Kidney glomerular epithelial cell (primary cell): ENCODE measurements at places on chromosomes 1 and 21.
A peak's percentile ranks its signal among the peaks of the same experiment; 100 is the strongest.

DNA sequence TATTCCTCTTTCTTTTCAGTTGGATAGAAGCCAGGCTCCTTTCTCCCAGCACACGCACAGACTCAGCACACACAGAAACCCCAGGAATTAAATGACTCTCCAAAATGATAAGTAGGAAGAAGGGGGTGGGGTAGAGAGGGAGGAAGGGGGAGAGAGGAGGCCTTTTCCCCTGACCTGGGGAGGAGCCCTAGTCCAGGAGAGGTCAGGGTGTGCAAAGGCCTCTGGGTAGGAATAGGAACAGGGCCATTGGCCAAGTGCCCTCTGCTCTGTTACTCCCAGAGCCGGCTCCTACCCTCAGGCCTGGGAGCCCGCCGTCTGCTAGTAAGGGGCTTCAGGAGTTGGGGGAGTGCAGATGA is 35.6 kb upstream of the PUM1 start:
- DNase-seq: peak; percentile 11

DNA sequence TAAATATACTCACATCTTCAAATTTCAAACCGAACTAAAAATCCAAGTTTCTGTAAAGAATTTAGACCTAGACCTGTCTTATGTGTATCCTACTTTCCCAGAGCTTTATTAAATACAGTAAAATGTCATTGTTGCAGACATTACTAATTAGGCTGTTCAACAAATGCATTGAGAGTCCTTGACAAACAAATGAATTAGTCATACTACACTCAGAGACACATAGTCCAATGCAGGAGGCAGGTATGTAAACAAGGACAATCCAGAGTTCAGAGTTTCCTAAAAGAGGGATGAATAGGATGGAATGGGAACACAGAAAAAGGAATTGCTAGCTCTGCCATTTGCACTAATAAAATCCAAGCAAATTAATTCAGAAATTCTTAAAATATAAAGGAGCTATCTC is 1.6 kb upstream of the EGLN1 start:
- DNase-seq: no peak

DNA sequence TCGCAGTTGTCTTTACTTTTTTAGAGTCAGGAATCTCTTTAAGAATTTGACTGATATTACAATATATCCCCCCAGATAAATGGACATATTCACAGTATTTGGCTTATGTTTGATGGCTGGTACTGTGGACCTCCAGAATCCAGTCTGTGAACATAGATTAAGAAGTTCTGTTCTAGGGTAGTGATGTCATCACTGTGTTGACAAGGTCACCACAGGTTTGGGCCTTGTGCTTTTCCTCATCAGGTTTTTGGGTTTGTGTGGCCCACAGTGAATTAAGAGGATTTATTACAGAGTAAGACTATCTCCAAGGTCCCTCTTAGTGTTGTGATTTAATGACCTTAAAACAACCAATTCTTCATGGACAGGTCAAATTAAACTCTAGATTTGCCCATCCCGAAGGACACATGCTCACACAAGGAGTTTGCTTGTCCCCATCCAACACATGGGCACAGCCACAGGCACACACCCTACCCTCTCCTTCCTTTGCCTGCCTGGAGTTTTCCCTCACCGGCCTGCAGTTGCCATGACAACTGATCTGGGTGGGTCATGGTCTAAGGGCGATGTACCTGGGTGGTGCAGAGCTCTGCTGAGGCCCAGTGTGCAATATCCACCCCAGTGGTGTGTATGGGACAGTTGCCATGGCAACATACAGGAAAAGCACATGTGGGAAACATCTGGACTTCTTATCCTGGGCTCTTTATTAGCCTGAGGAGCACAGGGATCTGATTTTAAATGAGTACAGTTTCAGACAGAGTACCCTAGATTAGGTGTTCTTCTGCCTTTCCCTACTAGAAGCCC is 98.6 kb downstream of the NAV1 start:
- DNase-seq: no peak

DNA sequence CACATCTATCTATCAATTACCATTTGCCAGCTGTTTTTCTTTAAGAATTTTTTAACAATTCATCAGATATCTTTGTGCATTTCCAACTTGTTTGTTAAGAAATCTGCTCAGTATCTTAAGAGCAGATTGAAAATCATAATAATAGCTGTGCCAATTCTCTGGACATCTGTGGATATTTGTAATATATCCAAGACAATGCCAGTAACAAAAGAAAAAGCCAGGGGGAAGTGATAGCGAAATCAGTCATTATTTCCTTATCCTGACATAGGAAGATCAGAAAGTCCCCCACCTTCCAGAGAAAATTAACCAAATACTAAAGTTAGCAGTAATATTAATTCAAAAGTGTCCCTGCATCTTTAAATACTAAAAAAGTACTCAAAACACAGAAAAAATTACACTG is 217.1 kb downstream of the RERE start:
- DNase-seq: no peak

GRCh38 chr1:63865561-63865960 is 91.7 kb downstream of the ROR1 start:
- DNase-seq: no peak

DNA sequence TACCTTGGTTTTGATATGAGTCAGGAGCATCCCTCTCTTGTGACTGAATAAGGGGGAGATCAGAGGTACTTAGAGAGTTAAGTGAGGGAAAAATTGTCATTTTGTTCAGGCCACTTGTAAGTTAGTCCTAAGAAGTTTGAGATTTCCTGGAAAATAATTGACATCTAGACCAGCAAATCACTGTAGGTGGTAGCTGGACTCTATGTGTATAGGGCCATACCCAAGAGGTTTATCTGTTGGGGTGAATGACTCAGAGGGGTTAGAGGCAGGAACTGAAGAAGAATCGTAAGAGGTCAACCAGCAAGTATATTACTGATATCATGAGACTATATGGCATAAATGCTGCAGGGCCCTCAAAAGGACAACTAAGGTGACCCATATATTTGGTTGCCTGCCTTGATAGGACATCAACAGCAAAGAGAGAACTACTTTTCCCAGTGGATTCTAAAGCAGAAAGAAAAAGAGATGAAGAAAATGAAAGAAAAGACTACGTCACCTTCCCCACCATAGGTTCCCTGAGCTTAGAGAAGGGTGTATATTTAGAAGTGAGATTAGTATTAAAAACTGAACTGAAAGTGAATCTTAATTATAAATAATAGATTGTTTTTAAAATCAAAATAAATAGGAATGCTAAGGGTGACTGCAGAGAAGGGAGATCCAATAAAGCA is 8.0 kb upstream of the RNPC3 start:
- no peak for DNase-seq

DNA sequence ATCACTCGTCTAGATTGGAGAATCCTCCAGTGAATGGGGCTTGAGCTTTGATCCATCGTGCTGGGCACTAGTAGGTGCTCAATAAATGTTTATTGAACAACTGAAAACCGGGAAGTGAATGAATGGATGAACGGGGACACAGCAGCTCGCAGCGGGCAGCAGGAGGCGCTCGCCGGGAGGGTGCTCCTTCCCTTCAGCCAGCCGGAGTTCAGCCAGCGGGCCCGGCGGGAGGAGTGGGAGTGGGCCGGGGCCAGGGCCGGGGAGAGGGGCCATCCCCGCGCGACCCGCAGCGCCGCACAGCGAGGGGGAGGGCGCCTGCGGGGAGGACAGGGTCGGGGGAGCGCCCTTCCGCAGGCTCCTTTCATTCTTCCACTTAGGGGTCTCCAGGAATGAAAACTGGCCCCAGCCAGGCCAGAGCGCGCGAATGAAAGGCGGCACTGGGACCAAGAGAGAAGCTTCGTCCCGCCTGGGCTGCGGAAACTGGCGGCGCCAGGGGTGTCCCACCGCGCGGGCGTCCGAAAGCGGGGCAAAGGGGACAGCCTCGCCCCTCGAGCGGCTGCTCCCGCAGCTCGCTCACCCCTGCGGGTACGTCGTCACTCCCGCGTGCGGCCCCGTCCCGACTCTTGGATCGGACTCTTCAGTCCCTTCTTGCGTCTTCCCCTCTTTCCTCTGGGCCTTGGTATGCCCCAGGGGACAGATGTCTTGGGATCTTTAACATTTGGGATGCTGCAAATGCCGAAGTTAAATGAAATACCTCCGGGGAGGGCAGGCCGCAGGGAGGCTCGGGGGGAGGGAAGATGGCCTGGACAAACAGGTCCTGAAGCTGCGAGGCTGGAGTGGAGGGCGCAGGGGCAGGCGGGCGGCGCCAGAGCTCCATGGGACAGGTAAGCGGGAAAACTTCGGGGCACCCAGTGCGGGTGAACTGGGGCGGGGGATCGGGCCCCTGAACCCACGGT is 3.6 kb upstream of the INAVA start:
- DNase-seq: peak; percentile 54

DNA sequence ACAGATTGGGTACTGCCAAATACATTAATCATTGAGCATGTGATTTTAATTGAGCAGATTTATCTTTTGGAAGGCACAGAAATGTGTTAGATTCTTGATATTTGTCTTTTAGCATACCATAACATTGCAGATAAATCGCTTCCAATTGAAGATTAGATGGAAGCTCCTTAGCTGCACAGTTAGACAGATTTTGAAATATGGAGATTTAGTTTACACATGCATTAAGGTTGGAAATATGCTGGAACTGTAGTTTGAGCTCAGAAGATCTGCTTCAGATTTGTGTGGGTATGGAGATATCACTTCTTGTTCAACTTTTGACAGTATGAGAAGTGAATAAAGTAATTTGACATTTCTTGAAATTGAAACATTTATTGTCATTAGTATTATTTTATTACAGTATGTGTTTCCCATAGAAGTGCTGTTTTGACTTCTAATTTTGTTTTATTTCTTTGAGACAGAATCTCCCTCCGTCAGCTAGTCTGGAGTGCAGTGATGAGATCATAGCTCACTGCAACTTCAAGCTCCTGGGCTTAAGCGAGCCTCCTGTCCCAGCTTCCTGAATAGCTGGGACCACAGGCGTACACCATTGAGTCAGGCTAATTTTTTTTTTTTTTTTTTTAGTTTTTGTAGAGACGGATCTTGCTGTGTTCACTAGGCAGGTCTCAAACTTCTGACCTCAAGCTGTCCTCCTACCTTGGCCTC is 29.1 kb downstream of the THRAP3 start:
- DNase-seq: no peak
